ENCODE measurements at places on chromosomes 3 and 15.

DNA sequence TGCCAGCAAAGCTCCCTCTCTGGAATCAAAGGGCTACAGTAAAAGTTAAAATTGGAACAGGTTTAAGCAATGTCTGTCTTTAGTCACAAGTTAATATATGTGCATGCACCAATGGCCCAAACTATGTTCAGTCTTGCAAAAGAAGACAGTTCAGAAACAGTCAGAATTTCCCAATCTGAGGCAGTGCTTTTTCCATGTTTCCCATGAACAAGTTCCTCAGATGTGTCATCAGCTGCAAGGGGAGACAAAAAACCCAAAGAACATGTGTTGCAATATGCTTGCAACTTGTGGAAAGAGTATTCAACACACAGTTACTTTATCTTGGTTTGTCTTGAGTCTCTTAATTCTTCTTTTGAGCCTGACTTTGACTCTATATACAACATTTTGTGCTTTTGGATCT lies 148.4 kb downstream of the USP13 start:
- no peak for DNase-seq

DNA sequence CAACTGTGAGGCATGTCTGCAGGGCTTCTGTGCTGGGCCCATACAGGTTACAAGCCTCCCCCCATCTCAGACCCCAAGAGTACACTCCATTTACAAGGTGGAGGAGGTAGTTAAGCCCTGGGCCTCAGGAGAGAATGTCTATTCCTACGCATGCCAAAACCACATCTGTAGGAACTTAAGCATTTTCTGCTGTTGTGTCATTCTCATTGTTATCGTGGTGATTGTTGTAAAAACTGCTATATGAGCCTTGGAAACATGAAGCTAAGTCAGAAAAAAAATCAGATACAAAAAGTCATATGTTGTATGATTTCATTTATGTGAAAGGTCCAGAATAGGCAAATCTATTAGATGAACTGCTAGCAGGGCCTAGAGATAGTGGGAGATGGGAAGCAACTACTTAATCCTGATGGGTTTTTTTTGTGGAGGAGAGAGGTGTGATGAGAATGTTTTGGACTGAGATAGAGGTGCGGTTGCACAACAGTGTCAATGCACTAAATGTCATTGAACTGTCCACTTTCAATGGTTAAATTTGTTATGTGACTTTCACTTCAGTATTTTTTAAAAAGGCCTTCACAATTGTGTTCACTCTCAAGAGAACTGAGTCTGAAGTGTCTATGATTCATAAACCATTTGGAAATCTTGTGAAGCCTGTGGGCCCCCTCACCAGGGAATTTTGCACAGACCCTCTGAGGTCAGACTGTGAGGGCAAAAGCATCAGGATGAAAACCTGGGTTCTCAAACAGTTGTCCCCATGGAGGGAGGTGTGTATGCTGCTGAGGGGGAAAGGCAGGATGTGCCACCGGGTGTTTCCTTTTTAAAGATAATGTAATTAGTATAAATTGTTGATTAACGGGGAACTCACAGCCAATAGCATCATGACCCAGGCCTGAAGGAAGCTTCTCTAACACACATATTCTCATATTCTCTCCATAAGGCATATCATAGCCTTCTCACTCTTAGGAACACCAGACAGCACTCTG lies 3.2 kb downstream of the RTP3 start:
- no peak for DNase-seq

DNA sequence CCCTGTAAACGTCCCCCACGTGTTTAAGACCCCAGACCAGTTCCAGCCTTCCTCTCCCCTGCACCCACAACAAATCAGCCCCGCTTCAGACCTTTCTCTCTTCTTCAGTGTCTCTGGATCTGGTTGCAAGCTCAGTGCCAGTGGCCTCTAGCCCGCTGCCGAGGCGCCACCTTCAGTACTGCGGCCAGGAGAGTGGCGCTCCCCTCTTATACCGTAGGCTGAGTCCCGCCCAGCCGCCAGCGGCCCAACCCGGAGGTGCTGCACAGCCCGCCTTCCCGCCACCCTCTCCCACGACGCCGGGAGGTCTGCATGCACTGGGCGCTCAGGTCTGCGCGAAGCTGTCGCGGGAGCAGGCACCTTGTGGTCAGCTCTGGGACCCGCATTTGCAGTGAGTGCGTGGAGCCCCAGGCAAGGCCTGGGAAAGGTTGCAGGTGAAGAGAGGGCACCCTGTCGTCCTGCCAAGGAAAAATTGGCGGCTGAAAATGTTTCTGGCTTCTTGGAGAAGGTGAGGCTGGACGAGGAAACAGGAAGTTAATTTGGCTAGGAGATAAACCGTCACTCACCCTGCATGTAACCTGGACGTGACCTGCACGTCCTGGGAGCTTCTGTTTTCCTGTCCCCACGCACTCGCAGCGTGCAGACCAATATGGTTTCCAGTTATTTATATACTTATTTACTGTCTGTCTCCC lies at the start of gene C2CD4B:
Gene C2CD4B (minus strand): TSS at position 182 of the 689 bp plus-strand sequence. CDS start 301 bp downstream, outside the sequence.
- no peak for DNase-seq

- DNase-seq, result no peak
Observed at GRCh38 chr3:114566162-114566755, 272.4 kb downstream of the TIGIT start.

DNA sequence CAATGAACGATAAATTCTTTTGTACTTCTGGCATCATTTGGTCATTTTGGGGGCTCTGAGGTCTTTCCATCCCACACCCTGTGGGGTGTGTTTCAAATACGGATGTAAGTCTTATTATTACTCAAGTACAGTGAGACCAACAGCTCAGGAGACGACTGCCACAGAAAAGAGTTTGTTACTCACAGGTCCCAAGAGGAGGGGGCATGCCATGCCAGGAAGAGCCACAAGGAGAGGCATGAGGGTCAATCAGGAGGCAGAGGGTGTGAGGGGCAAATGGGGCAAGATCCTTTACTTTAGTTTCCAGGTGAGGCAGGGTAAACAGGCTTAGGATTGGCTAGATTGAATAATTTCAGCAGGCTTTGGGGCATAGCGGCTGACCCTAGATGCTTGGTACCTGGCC lies 21.6 kb downstream of the TRH start:
- no peak for DNase-seq

GRCh38 chr15:66959066-66959465 lies 106.3 kb upstream of the SMAD3 start:
- DNase-seq, result no peak

- no peak for DNase-seq
Observed at GRCh38 chr3:10344944-10345575, 24.1 kb upstream of the SEC13 start.
